T-cell (primary cell): ENCODE measurements at places on chromosomes 5 and 9. TPM values are rescaled to one million over a fixed set of nuclear protein-coding genes. Genes with fewer than 3 reads are reported as not detected.

DNA sequence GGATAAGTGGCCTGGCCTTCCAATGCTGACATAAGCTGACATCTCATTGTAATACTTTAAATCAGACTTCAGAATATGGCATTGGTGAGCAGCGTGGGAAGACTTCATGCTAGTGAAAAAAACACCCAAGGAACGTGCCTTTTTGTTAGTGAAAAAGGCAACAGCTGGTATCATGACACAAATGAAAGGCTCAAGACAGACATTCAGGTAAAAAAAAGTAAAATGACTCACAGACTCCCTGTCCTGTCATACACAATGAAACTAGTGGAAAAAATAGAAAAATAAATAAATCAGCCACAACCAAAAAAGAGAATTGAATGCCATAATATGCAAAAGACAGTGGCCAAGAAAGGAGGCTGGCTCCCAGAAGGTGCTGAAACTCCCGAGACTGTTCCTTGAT lies 24.4 kb upstream of the PPP1R2B start:
- no peak overlapping the region for H3K4me3 ChIP-seq
- no peaks in the 10 kb centered on the region for H3K4me1 ChIP-seq
- H3K27ac ChIP-seq = no peak overlapping the region
- no peaks in the 10 kb centered on the region for H3K36me3 ChIP-seq
- no peak for DNase-seq
- no peaks in the 10 kb centered on the region for H3K27me3 ChIP-seq

DNA sequence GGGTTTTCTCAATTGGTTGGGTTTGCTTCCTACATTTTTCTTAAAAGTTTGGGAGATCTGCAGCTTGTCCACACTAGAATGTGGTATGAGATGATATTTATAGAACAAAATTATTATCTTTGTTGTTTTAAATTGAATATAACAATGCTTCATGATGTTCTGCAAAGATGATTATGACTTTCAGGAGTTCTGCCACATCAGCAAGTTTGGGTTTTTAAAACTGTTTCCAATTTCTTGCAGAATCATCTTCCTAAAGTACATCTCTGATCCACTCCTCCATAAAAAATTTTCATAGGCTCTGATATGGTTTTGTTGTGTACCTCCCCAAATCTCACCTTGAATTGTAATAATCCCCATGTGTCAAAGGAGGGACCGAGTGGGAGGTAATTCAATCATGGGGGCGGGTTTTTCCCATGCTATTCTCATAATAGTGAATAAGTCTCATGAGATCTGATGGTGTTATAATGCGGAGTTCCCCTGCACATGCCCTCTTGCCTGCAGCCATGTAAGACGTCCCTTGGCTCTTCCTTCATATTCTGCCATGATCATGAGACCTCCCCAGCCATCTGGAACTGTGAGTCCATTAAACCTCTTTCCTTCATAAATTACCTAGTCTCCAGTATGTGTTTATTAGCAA lies 119.1 kb upstream of the PTGER4 start:
- H3K4me1 ChIP-seq = no peaks in the 10 kb centered on the region
- no peak overlapping the region for H3K27ac ChIP-seq
- H3K4me3 ChIP-seq = no peak overlapping the region

GRCh38 chr5:77029376-77029885 lies 773 bp upstream of the AGGF1 start:
- H3K4me3 ChIP-seq = peak overlapping the region; percentile 89
- no peak for DNase-seq
- no peaks in the 10 kb centered on the region for H3K27me3 ChIP-seq
- H3K4me1 ChIP-seq = peaks cover 4% of the 10 kb centered on the region
- peak overlapping the region; percentile 35 for H3K27ac ChIP-seq
- peaks cover 8% of the 10 kb centered on the region for H3K36me3 ChIP-seq

DNA sequence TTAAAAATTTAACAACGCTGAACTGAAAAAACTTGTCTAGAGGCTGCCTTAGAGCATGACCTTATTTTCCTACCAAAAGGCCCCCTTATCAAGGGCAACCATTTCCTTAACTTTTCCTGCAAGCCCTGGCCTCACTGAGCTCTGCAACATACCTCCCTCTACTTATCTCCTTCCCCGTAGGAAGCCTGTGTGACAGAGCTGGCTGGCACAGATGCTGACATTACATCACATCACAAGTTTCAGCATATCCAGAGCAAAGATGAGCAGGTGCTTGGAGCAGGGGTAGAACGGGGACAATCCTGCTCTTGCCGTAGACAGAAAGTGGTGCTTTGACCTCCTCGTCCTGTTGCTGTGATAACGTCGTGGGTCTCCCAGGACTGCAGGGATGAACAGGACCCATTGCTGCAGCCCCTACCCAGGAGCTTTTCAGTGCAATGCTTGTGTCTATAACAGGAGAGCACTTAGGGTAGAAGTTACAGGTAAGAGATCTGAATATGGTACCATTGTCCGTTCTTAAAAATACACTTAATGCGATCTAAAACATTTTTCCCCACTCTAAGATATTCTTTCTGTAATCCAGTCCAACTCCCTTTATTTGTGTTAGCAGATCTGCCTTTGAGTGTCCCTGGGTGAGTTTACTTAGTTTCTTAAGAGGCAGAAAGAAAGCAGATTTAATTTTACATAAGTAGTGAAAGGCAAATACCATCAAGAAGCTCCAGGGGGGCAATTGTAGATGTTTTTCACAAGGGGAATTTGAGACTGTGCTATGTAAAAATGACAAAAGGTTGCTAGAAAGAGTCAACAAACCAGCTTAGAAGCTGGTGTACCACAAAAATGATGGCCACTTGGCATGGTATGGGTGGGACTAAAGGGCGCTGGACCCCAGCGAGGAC lies 101.9 kb upstream of the EFNA5 start:
- H3K27ac ChIP-seq = no peak overlapping the region
- no peak overlapping the region for H3K4me3 ChIP-seq
- no peaks in the 10 kb centered on the region for H3K36me3 ChIP-seq
- H3K4me1 ChIP-seq = no peaks in the 10 kb centered on the region

GRCh38 chr5:440401-441201 lies 2.4 kb upstream of the EXOC3 start:
- H3K4me3 ChIP-seq = no peak overlapping the region
- H3K27me3 ChIP-seq = peaks cover 20% of the 10 kb centered on the region
- no peak for DNase-seq
- H3K27ac ChIP-seq = no peak overlapping the region
- peaks cover under 1% of the 10 kb centered on the region for H3K36me3 ChIP-seq
- H3K4me1 ChIP-seq = peaks cover 24% of the 10 kb centered on the region

DNA sequence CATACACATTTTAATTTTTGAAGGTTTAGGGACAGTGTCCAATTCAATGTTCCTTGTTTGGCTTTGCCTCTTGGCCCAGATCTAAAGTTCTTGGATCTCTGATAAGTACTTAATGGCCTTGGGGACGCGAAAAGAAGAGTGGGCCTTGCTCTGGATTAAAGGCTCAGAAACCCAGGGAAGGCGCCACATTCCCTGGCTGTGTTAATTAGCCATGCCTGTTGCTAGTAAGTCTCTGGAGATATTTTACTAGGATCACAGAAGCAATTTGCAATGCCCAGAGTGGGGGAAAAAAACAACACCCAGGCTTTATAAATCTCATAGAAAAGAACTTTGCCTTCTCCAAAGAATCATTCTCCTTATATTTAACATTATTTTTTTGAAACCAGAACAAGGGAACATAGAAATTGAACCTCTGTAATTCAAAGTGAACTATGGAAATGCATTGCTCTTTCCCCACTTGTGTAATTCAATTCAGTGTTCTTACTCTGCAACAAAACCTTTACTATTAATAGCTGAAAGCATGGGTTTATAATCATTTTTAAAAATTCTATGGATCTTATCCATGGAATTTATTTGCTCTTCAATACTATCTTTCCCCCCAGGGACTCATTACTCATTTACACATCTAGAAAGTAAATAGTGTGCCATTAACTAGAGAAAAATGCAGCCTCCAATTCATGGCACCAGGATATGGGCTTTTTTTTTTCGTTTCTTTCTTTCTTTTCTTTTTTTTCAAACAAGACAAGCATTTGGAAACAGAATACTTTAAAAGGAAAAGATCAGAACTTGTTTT lies 172.2 kb upstream of the ANKRD55 start:
- no peak overlapping the region for H3K4me3 ChIP-seq
- H3K27ac ChIP-seq = no peak overlapping the region
- no peaks in the 10 kb centered on the region for H3K4me1 ChIP-seq
- H3K27me3 ChIP-seq = no peaks in the 10 kb centered on the region

GRCh38 chr5:66680221-66680620 lies 84.0 kb downstream of the MAST4 start:
- H3K4me3 ChIP-seq = no peak overlapping the region
- no peaks in the 10 kb centered on the region for H3K36me3 ChIP-seq
- H3K27ac ChIP-seq = no peak overlapping the region
- H3K27me3 ChIP-seq = peaks cover 4% of the 10 kb centered on the region
- H3K4me1 ChIP-seq = no peaks in the 10 kb centered on the region
- DNase-seq = no peak

DNA sequence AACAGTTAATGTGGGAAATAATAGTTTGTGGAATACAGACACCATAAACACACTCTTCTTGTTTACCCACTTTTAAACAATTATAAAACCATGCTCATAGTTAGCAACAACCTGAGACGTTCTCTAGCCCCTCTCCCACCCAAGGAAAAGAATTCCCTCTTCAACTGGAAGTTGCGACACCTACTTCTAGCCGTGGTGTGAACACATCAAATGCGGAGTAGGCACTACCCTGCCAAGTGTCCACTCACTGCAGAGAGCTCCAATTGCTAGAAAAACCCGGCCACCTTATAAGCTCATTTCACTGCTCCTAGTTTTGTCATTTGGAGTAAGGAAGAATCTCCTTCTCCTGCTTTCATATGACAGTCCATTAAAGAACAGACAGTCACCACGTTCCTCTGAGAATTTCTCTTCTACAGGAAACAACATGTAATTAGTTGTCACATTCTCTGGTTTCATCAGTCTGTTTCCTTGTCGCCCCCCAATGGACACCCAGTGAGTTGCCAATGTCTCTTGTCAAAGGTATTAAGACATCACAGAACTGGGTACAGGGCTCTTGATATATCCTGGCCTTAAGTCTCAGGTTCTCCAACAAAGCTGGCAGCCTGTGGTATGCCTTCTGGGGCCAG lies 47.3 kb downstream of the PRLR start:
- H3K27me3 ChIP-seq = no peaks in the 10 kb centered on the region
- H3K27ac ChIP-seq = no peak overlapping the region
- no peaks in the 10 kb centered on the region for H3K36me3 ChIP-seq
- no peak overlapping the region for H3K4me3 ChIP-seq
- no peak for DNase-seq

- H3K27me3 ChIP-seq = no peaks in the 10 kb centered on the region
- H3K36me3 ChIP-seq = no peaks in the 10 kb centered on the region
- H3K27ac ChIP-seq = no peak overlapping the region
- H3K4me1 ChIP-seq = no peaks in the 10 kb centered on the region
- DNase-seq = no peak
- no peak overlapping the region for H3K4me3 ChIP-seq
These were observed 148.3 kb downstream of the PRDM9 start for GRCh38 chr5:23655674-23656073.

DNA sequence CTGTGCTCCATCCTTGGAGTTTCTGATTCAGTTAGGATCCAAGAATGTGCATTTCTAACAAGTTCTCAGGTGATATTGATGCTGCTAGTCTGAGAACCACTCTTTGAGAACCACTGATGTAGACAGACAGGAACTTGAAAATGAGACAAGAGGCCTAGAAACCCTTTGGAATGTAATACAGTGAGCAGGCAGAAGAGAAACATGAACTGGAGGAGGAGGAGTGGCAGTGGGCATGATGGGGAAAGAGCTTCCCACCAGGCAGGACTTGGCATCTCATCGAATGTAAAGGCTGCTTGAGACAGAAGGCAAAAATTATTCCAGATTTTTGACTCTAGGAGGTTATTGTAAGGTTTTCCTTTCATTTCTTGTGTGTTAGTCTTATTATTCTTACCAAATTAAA lies 295.8 kb upstream of the SGCD start:
- H3K27me3 ChIP-seq = no peaks in the 10 kb centered on the region
- no peak overlapping the region for H3K4me3 ChIP-seq
- no peak for DNase-seq
- no peaks in the 10 kb centered on the region for H3K36me3 ChIP-seq
- no peak overlapping the region for H3K27ac ChIP-seq
- no peaks in the 10 kb centered on the region for H3K4me1 ChIP-seq

GRCh38 chr5:30831605-30832004 lies 361.9 kb upstream of the CDH6 start:
- no peaks in the 10 kb centered on the region for H3K4me1 ChIP-seq
- H3K4me3 ChIP-seq = no peak overlapping the region
- H3K36me3 ChIP-seq = no peaks in the 10 kb centered on the region
- H3K27ac ChIP-seq = no peak overlapping the region

DNA sequence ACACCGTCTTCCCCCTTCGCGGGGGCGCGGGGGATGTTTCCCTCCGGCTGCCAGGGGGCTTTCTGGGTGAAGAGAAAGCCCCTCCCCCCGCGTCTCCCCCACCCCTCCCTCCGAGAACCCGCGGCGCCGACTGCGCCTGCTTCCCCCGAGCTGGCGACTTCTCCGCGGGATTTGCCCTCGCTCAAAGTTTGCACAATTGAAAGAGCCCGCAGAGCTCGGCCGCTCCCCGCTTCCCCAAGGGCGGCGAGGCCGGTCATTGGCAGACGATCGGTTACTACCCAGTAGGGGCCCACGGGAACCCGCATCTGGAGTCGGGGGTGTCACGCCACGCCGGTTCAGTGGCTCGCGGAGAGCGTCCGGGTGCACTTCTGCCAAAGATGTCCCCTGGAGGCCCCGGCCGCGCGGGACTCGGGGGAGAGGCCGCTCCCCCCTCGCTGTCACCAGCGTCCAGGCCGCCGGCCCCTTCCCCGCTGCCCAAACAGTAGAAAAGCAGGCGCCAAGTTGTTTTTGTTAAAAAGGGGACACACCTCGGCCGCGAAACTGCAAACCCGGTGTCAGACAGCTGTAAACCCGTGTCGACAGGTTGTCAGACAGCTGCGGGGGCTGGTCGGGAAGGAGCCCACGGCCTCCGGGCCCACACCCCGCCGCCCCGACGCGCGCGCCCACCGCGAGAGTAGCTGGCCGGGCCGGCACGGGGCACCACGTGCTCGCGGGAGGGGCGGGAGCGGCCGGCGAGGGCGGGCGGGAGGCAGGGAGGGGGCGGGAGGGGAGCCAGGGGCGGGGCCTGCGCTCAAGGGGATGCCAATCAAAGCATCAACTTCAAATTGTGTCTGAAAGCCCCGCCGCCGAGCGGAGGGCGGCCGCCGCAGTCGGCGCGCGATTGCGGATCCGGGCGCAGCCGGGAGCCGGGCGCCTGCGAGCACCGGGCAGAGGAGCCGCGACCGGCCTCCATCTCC lies at the start of gene IRX1:
IRX1 (plus strand) TSS at position 827 of the 956 bp plus-strand sequence. CDS start 274 bp downstream, outside the sequence.
- H3K4me1 ChIP-seq = peaks cover 2% of the 10 kb centered on the region
- H3K27me3 ChIP-seq = peaks cover 70% of the 10 kb centered on the region
- no peak for DNase-seq

- no peaks in the 10 kb centered on the region for H3K4me1 ChIP-seq
- H3K27ac ChIP-seq = no peak overlapping the region
- no peaks in the 10 kb centered on the region for H3K36me3 ChIP-seq
- H3K27me3 ChIP-seq = no peaks in the 10 kb centered on the region
- no peak overlapping the region for H3K4me3 ChIP-seq
These were observed 200.2 kb downstream of the DAB2IP start for GRCh38 chr9:121851641-121852091.

TMEM215 gene
- not detected for total RNA-seq

ALDH7A1 gene
- total RNA-seq = 2.1 TPM

SLC24A2 gene
- total RNA-seq = not detected

PCDHB3 gene
- total RNA-seq = not detected

EIF4E1B gene
- total RNA-seq = not detected

SH3RF2 gene
- total RNA-seq = not detected

NR2F1-AS1 gene
- total RNA-seq = not detected
